Activated CD4-positive, CD25-positive, alpha-beta regulatory T cell treated with anti-CD3 and anti-CD28 coated beads, Interleukin-2, amount 50 U/mL, for 24 hours (primary cell): ENCODE measurements at places on chromosomes 6 and 20.
A peak's percentile ranks its signal among the peaks of the same experiment; 100 is the strongest.

GRCh38 chr6:12013307-12013719 lies 1.2 kb downstream of the HIVEP1 start:
- ATAC-seq = no peak

GRCh38 chr6:20314866-20315845 lies 86.5 kb upstream of the E2F3 start:
- ATAC-seq = no peak

- no peak for ATAC-seq
Measured at GRCh38 chr6:19320111-19320581, 517.0 kb upstream of the ID4 start.

DNA sequence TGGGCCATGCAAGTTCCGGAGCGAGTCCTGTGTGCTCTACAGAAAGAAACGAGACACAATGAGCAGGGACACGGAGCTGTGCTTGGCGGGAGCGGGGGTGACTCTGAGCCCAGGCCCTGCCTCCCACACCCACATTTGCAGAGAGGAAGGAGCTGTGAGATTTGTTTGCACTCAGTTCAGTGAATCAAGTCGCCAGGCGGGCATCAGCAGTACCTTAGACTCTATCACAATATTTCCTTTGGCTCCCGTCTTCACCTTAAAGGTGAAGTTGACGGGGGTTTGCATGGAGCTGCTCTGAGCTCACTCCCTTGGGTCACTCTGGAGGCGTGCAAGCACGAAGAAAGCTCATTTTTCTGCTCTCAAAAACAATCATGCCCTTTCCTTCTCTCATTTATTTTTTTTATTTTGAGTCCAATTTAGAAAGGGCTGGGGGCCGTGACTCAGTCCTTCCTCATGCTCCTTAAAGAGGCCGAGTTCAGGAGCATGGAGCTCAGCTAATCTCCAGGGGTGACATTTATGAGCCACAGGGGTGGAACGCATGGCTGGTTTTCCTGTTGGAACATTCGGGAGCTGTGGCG lies 188.2 kb downstream of the NFATC2 start:
- no peak for ATAC-seq

- peak; percentile 40 for ATAC-seq
Measured at GRCh38 chr6:6546318-6547109, 42.0 kb upstream of the LY86 start.

DNA sequence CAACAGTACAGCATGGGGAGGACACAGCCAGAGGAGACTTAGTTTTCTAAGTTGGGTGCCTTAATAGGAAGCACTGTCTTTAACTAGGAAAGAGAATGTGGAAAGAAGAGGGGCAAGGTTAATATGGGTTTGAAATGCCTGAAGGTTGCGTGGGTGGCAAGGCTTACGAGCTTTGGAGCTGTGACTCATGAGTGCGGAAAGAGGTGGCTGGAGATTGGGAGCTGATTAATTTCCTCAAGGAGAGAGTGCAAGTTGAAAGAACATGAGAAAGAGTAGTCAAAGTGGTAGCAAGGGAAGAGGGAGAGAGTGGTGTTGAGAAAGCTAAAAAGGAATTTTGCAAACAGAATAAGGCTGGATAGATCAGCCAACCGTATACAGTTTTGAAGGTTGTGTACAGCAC lies 315.1 kb upstream of the PRND start:
- ATAC-seq = no peak

DNA sequence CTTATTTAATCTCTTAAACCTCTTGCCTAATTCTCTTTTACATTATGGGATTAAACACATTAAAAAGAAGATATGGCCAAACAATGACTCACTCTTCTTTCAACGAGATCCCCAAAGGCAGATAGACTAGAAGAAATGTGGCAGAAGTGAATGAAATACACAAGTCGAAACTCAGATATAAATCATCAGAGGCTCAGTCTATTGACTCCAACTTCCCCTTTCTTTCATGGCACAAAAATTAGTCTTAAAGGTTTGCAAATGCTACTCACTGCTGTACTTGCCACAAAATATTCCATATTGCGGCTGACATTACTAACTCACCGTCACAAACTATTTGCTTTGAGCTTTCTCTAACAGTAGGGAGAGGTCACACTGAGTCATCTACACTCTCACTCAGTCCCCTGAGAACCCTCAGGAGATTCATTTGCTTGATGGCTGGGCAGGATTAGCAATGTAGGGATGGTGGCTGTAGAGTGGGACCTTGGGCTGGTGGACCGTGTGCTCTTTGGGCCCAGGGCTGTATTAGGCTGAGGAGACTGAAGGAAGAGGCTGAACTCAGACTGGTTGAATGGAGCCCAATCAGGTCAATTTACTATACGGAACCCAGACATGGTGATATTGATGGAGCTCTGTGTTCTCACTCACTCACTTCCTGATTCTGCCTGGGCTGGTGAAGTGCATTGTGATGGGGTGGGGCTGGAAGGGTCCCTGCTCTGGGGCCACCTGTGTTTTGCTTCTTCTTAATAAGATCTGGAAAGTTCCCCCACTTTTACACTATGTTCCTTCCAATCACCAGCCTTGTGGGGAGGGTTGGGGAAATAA lies 42.8 kb upstream of the UBR2 start:
- ATAC-seq = peak; percentile 97

GRCh38 chr20:47360297-47361056 lies 4.0 kb upstream of the ZMYND8 start:
- no peak for ATAC-seq

- ATAC-seq = no peak
Measured at GRCh38 chr6:25196464-25196863, 82.7 kb upstream of the CARMIL1 start.

DNA sequence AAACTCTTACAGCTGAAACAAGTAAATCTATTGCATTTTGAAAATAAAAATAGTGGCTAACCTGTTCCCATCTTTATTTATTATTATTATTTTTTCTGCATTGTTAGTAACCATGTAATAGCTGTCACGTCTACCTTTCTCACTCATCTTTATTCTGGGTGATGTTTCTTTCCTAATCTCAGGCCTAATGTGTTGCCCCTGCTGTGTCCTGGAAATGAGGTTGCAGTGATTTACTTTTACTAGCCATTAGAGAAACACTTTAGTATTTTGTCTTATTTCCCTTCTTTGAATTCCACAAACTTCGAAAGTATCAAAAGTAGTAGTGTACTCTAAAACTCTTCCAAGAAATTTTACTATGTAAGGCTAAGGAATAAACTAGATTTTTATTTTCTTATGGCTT lies 546.9 kb downstream of the GRIK2 start:
- ATAC-seq = no peak

DNA sequence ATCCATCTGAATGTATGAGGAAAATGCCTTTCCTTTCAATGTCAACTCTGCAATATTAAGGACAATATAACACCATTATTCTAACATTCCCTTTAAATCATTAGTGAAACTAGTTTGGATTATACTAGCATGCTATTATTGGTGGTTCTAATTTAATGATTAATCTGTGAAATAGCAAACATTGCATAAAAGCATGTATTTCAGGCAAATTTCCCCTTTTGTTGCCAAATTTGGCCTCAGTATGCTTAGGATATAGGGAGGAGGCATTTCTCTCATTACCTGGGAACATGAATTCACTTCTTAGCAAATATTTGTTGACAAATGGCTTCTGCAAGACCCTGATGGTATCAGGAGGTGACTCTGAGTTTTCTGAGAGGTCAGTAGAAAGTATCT lies 1.6 kb downstream of the TPMT start:
- no peak for ATAC-seq

GRCh38 chr6:82371799-82372546 lies 8.4 kb downstream of the TPBG start:
- ATAC-seq = no peak

DNA sequence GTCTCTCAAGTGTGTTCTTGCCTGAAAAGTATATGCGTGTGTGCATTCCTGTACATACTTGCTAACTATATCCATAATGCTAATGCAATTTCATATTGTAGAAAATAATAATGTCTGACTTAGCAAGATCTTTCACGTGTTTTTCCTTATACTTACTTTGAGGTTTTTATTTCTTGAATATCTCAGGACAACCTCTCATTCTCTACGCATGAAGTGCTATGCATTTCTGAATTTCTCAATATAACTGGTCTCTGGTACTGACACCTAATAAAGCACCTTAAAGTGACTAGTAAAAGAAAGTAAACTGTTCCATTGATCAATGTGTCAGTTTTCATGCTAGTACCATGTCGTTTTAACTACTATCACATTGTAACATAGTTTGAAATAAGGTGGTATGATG lies 589.9 kb upstream of the ADGRB3 start:
- ATAC-seq = no peak

DNA sequence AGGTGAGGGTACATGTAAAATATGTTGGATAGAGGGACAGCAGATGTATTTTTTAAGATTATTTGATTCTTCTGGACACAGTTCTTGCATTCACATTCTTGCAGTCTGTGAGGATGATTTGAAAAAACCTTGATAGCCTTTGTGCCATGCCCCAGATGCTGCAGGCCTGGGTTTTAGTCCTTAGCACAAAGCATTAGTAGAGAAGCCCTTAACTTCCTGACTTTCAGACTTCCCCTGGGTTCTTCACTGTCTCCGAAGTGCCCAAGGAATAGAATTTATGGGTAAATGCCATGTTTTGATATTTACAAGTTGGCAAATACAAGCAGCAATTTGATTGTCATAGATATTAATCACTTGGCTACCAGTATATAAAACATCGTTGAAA lies 67.6 kb upstream of the SUPT3H start:
- ATAC-seq = no peak

GRCh38 chr20:21372016-21372415 lies 25.3 kb downstream of the NKX2-4 start:
- ATAC-seq = no peak

DNA sequence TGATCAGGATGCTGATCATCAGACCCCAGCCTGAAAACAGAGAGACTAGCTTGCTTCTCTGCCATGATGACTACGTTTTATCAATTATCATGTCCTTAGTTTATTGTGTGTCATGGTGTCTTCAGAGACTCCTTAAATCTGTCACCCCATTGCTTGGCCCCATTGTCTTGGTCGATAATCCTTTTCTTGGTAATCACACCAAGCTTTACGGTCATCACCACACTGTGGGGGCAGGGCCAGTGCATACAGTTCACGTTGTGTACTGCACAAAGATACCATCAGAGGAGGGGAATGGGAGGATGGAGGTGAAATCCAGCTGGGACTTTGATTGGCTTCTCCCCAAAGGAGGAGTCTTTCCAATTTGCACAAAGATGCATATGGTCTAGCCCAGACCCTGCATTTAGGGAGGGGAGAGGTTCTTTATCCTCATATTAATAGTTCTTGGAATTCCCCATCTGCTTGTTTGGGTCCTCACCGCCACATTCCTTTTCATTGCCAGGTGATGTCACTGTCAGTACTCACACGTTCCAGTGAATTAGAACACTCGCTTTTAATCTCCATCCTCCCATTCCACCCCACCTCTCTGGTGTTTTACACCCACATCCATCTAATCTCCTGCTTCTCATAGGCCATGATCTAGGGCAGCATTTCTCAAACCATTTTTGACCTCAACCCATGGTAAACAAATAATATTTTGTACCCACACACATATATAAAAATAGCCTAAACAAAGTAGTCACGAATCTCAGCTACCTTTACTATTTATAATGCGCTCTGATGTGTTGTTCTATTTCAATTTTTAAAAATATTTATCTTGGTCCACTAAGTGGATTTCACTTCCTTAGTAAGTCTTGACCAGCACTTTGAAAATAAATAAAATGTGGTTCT lies 5.7 kb downstream of the ETV7 start:
- no peak for ATAC-seq

DNA sequence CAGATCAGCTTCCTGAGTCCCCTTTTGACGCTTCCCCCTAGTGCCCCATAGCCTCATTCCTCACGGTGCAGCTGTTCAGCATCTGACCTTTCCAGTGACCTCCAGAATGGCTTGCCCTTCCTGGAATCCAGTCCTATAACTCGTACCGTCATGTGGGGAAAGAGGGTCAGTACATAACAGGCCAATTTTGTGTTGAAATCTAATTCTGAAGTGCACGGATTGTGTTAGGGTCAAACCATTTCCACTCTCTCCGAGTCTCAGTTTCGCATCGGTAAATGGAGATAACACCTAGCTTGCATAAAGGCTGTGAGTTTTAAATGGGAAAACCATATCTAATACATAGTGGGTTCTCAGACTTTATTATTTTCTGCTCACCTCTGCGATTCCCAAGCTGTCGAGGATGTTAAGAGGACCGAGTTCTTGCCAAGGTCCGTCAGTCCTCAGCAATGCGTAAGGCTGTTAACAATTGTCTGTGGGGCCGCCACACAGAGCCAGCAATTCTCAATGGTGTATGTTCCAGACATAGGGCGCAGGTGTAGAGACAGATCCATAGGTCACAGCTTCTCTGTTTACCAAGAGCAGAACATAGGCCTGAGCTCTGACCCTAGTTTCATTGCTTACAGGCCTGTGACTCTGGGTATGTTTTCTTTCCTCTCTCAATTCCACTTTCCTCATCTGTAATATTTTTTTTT lies 45.5 kb upstream of the CCR6 start:
- ATAC-seq = no peak

DNA sequence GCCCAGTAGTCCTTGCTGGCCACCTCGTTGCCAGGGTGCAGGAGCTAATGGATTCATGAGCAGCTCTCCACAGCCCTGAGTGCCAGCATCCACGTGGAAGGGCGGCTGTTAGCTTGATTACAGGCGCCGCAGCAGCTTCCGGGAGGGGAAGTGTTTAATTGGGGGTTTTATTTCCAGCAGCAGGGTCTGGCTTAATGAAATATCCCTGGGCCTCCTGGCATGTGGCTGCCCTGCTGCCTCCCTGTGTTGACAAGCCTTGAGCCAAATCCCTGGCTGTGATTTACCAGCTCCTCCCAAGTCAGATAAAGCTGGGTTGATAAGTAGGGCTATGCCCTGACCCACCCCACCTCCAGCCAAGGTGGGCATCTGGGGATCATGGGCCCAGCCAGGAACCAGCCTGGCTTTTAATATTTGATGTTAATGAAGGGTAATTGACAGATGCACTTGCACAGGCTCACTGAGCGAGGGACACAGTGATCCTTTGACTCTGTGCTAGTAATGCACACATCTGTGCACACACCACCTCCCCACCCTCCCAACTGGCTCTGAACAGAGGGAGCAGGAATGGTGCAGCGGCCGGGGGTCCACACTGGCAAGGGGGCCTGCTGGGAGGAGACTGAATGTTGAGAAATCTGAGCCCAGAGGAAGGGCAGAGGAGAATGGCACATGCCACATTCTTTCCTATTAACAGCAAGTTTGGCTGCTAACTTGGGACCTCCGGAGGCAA lies 13.6 kb downstream of the GLP1R start:
- no peak for ATAC-seq

GRCh38 chr6:71197267-71197666 lies 91.3 kb upstream of the OGFRL1 start:
- ATAC-seq = no peak

- ATAC-seq = no peak
Measured at GRCh38 chr6:135267085-135267484, 86.0 kb downstream of the MYB start.
